ENCODE measurements at places on chromosomes 12 and 14.

GRCh38 chr12:16346958-16347357 lies 487 bp upstream of the MGST1 start:
- DNase-seq, result no peak

DNA sequence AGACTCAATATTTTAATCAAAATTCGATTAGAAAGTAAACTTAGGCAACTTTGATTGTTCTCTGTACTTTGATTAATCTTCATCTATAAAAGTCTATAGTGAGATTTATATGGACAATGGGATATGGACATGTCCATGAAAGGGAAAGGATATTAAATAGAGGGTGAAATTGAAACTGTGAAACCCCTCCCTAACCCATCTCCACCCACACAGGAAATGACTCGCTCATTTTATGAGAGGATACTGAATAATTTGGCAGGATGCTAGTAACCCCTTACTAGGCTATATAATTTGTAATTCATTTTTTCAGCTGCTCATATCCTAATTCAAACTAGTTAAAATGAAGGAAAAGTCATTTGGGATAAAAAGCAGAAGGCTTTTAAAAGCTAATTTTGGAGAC lies 328.0 kb upstream of the ATP2B1 start:
- DNase-seq, result no peak

- no peak for DNase-seq
Observed at GRCh38 chr12:25377469-25378177, 126.9 kb upstream of the KRAS start.

DNA sequence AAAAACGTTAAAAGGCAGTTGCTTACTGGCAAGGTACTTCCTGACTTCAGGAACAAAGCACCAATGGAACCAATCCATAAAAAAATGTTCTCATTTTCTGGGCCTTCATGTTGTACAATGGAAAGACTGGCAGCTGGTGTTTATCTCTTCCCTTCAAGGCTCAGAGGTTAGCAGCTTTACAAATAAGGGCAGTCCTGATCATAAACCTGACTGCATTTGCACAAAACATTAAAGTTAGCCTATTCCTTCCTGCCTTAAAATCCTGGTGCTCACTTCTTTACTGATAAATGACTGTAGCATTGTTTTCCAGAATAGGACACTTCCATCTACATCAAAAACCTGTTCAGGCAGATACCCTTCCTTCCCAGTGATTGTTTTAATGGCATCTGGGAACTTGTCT lies 19.2 kb downstream of the IL26 start:
- no peak for DNase-seq

- DNase-seq, result no peak
Observed at GRCh38 chr12:5969156-5969973, 24.3 kb upstream of the ANO2 start.

DNA sequence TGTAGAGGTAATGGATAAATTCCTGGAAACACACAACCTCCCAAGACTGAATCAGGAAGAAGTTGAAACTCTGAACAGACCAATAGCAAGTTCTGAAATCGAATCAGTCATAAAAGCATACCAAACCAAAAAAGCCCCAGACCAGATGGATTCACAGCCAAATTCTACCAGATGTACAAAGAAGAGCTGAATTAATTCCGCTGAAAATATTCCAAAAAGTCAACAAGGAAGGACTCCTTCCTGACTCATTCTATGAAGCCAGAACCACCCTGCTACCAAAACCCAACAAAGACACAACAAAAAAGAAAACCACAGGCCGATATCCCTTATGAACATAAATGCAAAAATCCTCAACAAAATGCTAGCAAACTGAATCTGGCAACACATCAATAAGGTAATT lies 81.5 kb downstream of the SLC38A4 start:
- DNase-seq, result no peak

- DNase-seq, result no peak
Observed at GRCh38 chr12:124352257-124352656, 57.4 kb downstream of the RFLNA start.

- no peak for DNase-seq
Observed at GRCh38 chr14:36096090-36096489, 80.4 kb downstream of the PTCSC3 start.

DNA sequence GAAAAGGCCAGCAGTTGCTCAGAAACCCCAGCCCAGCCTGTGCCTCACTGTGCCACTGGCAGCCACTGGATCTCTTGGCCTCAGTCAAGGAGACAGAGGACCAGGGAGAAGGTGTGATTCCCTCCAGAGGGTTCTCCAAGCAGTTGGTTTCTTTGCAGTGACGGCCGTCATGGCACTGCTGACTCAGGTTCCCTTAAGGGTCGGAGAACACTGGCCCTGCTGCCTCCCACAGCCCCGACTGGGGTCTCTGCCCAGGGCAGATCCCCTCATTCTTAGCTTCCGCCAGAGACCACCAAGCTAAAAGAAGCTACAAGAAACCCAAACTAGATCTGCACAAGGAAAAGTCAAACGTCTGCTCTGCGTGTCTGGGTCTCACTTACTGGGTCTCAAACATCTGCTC lies 16.4 kb downstream of the TSPAN11 start:
- DNase-seq, result no peak

GRCh38 chr12:117583092-117583491 lies 221.7 kb upstream of the NOS1 start:
- no peak for DNase-seq

DNA sequence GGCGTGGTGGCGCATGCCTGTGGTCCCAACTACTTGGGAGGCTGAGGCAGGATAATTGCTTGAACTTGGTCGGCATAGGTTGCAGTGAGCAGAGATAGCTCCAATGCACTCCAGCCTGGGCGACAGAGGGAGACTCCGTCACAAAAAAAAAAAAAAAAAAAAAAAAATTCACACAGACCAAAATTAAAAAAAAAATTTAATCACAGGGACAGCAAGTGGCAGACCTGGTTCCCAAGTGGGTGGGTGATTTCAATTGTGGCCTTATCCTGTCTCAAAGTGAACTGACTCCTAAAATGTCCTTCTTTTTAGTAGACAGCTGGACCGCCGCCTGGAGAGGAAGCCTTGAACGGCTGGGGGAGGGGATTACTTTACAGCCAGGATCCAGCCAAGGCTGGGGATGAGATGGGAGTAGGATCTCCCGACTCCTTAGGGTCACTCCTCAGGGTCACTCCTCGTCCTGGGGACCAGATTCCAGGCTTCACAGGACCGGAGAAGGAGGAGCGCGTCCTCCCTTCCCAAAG lies 1.5 kb upstream of the KCNH3 start:
- no peak for DNase-seq

- no peak for DNase-seq
Observed at GRCh38 chr12:68855771-68856170, 47.8 kb downstream of the MDM2 start.

DNA sequence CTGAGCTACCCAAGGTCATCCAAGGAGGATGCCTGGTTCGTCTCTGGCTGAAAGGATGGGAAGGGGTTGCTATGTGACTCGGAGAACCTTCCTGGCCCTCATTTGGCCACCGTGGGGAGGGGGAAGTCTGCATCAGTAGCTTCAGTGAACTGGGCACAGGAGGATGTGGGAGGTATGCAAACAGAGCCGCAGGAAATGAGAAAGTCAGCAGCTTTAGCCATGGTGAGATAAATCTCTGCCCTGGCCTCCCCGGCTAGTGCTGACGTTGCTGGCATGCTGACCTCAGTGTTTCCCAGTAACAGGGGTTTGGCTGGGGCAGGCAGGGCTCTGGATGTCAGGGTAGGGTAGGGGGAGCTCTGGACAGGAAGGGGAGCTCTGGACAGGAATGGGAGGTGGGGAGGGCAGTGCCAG lies 2.3 kb upstream of the CEBPE start:
- DNase-seq, result no peak

DNA sequence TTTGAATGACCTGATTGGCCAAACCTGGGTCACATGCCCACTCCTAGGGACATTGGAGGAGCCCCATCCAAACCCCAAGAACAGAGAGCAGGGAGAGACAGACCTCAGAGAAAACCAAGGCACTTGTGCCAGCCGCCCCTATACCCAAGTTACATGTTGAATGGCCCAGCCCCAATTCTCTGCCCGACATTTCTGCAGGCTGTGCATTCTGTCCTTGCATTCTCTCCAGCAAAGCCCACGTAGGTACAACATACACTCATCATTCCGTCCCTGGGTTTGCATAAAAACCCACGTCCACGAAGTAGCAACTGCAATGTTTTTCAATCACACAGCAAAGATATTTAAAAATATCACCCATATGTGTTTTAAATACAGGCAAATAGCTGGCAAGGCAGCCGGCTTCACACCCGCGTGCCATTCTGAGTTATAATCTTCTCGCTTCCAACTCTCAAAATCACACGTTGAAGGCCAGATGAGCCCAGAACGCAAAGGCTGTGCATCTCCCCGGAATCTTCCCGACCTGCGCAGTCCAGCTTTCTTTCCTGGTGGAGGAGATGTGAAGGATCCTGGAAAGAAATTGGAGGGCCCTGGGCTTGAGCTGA lies 91.7 kb upstream of the MYL2 start:
- no peak for DNase-seq

DNA sequence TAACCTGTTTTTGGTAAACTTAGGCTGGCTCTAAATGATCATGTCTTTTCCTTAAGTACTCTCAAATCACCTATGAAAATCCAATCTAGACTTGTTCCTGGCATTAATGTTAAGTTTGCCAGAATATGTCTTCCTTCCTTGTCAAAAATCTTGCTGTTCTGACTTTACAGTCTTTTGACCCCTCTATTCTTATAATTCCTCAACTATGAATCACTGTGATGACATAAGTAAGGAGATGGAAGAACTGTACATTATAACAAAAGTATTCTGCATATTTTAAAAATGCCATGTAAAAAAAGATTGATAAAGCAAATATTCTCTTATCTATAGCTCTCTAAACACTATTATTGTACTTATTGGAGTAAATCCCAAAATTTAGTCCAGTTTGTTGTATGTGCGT lies 51.4 kb upstream of the BAZ1A start:
- DNase-seq, result no peak

DNA sequence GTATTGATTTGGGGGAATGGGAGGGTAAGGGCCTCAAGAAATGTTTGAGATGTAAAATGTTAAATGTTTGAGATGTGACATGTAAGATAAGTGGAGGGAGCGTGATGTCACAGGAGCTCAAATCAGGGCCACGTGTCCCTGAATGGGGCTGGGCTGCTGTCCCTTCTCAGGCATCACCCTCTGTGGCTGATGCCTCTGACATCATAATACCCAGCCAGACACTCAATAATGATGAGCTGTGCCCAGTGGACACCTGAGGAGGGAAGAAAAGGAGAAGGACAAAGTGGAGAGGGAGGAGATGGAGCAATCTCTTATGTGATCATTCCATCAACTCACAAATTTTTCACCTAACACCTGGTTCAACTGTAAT lies 120.8 kb downstream of the SAMD4A start:
- no peak for DNase-seq

DNA sequence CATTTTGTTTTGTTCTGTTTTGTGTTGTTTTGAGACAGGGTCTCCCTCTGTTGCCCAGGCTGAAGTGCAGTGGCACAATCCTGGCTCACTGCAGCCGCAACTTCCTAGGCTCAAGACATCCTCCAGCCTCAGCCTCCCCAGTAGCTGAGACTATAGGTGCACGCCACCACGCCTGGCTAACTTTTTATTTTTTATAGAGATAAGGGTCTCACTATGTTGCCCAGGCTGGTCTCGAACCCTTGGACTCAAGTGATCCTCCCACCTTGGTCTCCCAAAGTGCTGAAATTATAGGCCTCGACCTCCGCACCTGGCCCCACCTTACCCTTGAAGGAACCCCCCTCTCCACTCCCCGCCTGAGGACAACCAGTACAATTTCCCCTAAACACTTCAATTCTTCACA lies 7.5 kb upstream of the IFT81 start:
- DNase-seq, result no peak

DNA sequence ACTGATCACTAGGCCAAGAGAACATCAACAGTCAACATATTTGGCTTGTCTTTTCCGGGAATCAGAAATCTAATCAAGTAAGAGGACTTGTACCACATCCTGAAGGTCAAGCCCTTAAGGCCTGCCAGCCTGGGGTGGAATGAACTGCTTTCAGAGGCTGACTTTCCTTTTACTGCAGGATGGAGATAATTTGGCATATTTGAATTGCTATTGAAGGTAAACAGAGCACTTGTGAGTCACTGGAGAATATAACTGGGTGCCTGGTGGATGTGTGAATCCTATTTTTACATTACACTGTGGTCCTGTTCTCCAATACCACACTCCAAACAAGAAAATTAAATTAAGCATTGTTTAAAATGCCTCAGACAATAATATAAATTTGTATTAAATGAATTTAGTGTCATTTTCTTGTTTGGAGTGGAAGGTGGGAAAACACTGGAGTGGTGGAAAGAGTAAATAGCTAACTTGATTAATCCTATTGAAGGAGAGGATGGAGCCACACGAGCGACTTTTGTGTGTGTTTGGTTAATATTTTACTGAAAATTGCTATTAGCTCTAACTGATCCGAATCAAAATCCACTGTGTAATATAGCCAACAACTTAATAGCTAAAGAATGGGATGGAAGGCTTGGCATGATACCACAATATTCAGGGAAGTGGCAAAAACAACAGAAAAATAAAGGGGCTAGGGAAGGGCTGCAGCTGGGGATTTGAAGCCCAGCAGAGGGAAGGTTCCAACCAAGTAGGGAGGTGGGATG lies 89.4 kb downstream of the OTX2 start:
- no peak for DNase-seq

- DNase-seq, result no peak
Observed at GRCh38 chr14:104541905-104542465, 37.6 kb upstream of the C14orf180 start.

DNA sequence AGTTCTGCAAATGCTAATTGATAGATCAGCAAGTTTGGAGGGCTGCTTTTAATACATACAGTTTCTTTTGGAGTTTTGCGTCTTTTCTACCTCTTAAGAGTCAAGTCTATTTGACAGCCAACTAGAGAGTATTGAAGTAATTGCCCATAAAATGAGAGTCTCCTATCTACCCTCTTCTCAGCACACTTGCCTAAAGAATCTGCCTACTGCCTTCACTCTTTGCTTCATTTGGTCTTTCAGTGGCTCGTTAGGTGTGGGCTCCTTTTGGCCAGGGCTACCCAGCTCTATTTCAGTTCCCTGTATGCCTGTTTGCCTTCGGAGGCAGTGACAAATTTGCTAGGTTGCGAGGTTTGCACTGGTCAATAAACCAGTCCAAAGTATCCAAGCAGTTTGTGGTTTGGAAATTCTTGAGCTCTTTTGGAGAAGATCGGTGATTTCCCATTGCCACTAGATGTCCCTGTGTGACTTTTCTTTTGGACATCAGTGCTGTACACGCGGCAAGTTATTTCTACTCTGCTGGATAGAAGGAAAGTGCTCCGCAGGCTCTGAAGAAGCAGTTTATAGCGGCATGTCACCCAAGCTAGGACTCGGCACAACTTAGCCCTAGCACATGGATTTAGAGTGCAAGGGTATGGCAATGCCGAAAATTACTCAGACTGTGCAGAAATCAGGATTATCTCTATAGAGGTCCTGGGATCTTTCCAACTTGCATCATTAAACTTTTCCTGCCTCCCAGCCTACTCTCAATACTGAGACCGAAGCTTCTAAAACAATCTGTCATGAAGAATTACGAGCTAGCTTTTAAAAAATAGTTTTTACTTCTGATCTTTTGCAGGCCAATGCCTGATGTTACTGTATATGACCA lies 38.6 kb downstream of the MGST1 start:
- DNase-seq, result no peak

Data from stimulated activated CD8-positive, alpha-beta memory T cell treated with anti-CD3 and anti-CD28 coated beads, Interleukin-15, amount 100 ng/mL, for 24 hours (primary cell).